ENCODE measurements at places on chromosomes 6 and 20.

DNA sequence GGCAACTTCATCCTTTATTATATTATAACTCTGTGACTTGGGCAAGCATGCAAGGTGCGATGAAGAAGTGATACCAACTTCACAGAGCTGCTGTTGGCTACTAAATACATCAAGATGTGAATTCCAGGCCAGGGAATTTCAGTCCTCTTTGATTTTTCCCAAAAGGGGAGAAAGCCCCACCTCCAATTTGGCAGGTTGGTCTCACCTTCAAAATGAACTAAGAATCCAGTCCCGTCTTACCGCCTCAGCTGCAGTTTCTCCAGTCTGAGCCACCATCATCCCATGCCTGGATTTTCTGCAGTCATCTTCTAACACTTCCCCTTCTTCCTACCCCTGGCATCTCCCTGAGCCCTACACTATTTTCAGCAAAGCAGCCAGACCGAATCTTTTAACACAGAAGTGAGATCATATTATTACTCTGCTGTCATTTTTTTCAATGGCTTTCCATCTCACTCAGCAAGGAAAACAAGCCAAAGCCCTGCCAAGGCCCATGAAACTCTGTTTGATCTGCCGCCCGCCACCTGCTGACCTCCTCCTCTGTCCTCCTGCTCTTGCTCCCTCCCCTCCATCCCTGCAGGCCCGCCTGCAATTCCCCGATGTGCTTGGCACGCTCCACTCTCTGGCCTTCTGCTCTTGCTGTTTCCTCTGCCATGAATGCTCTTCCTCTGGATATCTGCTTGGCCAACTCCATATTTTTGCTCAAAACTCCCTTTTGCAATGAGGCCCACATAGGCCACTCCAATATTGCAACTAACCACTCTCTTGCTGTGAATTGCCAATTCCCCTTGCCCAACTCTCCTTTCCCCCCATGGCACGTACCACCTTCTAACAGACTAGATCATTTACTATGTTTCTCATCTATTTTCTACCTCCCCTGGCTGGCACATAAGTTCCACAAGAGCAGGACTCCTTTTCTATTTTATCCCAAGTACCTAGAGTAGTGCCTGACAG, 46.0 kb upstream of the TAGAP start:
- DNase-seq: no peak

GRCh38 chr6:13357551-13358075, 29.3 kb upstream of the TBC1D7 start:
- peak; percentile 74 for DNase-seq

DNA sequence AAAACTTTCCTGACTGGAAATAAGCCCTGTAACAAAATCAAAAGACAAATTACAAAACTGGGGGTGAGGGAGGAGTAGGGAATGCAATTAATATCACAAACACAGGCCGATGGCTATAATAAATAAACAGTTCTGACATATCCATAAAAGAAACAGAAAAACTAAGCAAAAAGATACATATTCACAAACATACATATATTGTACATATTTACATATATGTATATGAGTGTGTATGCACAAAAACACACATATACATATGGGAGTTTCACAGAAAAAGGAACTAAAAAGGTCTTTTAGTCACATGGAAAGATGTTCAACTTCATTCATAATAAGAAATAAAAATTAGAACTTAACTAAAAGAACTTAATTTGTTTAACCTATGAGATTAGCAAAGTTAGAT, 292.7 kb downstream of the TFAP2A start:
- no peak for DNase-seq

DNA sequence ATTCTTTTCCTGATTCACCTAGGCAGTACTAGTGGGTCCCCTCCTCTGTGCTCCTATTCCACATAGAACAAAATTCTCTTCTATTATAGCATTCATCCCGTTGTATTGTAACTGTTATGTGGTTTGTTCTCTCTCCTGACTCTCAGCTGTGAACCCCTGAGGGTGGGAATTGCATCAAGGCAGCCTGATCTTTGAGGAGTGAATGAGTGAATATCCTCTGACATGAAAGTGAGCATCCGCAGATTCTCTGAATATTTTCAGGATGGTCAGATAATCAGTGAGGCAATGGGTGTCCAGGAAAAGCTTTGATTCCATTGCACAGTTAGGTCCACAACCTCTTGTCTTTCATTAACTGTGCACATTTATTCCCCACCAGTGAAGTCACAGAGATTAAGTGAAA, 67.6 kb upstream of the SLC22A23 start:
- DNase-seq: no peak

GRCh38 chr20:20806121-20807095, 94.0 kb upstream of the RALGAPA2 start:
- DNase-seq: no peak

GRCh38 chr6:109770779-109771178, 79.7 kb downstream of the FIG4 start:
- DNase-seq: no peak

- no peak for DNase-seq
Measured at GRCh38 chr20:34829191-34829590, 3.7 kb upstream of the NCOA6 start.

GRCh38 chr6:151671195-151671594, 136.3 kb upstream of the ESR1 start:
- DNase-seq: no peak

- DNase-seq: peak; percentile 96
Measured at GRCh38 chr20:64062596-64063388, at the start of gene TCEA2. Gene TCEA2 (plus strand): TSS chr20:64063198. CDS start chr20:64063313, 115 bp downstream.

Data from fibroblast of pulmonary artery (primary cell).